ENCODE measurements at places on chromosomes 12 and 14.

- no peak for DNase-seq
These were observed 3.0 kb downstream of the IFI27 start for GRCh38 chr14:94113490-94113889.

- no peak for DNase-seq
These were observed 85.3 kb upstream of the PAWR start for GRCh38 chr12:79776111-79776510.

DNA sequence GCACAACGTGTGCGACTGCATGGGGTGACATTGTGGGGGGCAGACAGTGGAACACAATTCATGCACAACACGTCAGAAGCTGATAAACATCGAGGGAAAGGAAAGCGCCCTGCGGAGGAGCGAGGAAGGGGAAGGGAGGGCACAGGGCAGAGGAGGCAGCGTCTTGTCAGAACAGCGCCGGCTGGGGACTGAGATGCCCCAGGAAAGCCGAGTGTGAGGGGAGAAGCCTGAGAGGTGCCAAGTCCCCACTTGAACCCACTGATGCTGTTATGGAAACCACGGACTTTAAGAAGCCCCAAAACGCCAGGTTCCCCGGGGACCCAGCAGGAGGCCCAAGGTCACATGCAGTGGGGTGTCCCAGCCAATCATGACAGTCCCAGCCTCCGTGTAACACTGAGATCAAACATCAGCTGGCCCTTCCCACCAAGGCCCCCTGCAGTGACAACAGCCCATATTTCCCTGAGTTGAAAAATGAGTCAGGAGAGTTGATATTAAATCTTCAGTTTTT is 70.0 kb downstream of the GALNT9 start:
- DNase-seq = no peak

GRCh38 chr14:101126731-101127130 is 223.2 kb upstream of the RTL1 start:
- DNase-seq = no peak

- DNase-seq = no peak
These were observed 27.7 kb downstream of the CCDC85C start for GRCh38 chr14:99576304-99576703.

DNA sequence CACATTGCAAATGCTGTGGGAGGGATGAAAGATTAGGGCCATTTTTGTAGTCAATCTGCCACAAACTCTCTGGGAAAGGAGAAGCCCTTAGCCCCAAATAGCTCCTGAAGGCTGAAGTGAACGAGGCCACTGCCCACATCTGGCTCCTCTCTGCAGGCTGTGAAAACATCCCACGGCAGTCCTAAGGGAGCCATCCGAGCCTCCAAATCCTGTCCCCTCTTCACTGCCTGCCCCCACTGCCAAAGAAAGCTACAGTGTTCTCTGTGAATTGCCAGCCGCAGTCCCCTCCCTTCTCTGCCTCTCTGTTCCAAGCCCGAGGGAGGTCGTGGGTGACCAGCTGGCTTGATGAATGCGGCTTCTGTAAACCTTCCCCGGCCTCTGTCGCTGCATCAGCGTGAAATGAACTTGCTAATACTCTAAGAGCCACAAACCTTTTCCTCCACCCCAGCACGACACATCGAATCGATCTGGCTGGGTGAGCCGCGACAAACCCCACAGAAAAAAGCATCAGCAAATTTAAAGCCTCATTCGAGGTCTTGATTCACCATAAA is 180.7 kb upstream of the NRXN3 start:
- DNase-seq = no peak

DNA sequence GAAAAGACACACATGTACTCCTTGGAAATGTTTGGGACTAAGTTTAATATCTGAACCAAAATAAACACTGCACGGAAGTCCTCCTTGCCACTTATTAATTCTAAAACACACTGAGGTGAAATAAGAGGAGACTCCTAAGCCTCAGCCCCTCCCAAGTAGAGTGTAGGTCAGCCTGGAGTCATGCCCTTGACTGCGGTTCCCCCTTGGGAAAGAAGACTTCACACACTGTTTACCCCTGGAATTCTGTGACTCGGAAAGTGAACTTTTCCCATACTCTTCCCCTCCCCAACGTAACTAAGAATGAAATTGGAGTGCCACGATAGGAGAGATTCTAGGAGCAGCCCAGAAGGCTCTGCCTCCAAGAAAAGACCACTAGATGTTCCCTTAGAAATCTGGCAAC is 8.6 kb upstream of the TFCP2 start:
- no peak for DNase-seq

DNA sequence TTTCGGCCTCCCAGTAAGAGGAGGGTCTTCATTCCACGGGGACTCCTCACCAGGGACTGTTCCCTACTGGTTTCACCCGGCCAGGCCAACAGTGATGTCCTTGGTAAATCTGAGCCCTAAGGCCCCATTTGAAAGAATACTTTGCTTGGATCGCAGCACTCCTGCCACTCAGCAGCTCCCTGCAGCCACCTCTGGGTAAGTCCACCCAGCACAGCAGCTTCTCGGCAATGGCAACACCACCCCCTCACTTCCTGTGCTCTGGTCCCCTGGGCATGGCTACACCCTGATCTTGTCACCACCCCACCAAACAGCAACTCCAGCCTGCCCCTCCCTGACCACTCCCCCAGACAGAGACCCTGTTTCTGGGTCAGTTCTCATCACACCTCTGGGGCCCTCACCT is 100.3 kb downstream of the SETD3 start:
- no peak for DNase-seq

All from RPMI8226 (cell line).